ENCODE measurements at places on chromosomes 4 and X. TPM values are rescaled to one million over a fixed set of nuclear protein-coding genes. Genes with fewer than 3 reads are reported as not detected.

DNA sequence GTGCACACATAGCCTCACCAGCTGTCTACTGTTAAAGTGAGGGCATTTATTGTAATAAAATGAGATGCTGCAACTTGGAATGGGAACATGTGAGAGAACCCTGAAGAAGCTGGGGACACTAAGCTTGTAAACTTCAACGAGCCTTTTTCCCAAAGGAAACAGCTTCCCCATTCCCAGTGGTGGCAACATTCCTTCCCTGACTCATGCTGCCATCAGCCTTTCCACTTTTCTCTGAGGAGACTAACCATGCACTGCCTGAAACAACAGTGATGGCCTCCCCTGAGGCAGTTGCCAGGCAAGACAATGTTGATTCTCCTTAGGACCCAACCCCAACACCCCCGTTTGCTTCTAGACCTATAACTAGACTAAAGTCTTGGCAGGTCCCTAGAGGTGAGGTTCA, 928.3 kb downstream of the GLUD2 start:
- H3K4me3 ChIP-seq: no peak overlapping the region
- no peaks in the 10 kb centered on the region for H3K4me1 ChIP-seq
- H3K36me3 ChIP-seq: no peaks in the 10 kb centered on the region
- H3K27me3 ChIP-seq: no peaks in the 10 kb centered on the region
- no peak overlapping the region for H3K27ac ChIP-seq
- no peak for DNase-seq

DNA sequence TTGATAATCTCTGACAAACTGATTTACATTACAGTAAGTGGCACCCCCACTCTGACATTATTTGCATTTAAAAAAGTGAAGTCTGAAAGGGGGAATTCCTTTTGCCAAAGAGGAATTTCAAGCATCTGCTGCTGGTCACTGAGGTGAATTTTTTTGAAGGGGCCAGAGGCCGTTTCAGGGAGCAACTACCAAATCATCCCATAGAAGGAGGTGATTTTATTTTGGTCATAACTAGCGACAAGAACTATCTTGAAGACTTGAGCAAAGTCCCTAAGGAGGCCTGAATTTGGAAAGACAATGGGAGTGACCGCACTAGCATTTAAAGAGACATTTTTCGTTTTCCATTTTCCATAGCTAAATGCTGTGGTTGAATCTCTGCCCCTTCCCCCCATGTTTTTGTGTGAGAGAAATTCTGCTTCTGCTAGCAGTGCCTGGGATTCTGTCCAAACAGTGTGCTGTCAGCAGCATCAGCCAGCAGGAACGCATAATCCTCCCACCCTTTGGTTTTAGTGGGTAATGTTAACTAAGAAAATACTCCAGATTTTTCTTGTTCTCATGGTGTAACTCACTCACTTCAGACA, 110.1 kb upstream of the MED14 start:
- H3K27ac ChIP-seq: no peak overlapping the region
- no peaks in the 10 kb centered on the region for H3K4me1 ChIP-seq
- H3K4me3 ChIP-seq: no peak overlapping the region
- H3K36me3 ChIP-seq: no peaks in the 10 kb centered on the region
- no peaks in the 10 kb centered on the region for H3K27me3 ChIP-seq
- DNase-seq: peak; percentile 4

Gene MAML3
- total RNA-seq: 0.42 TPM

DNA sequence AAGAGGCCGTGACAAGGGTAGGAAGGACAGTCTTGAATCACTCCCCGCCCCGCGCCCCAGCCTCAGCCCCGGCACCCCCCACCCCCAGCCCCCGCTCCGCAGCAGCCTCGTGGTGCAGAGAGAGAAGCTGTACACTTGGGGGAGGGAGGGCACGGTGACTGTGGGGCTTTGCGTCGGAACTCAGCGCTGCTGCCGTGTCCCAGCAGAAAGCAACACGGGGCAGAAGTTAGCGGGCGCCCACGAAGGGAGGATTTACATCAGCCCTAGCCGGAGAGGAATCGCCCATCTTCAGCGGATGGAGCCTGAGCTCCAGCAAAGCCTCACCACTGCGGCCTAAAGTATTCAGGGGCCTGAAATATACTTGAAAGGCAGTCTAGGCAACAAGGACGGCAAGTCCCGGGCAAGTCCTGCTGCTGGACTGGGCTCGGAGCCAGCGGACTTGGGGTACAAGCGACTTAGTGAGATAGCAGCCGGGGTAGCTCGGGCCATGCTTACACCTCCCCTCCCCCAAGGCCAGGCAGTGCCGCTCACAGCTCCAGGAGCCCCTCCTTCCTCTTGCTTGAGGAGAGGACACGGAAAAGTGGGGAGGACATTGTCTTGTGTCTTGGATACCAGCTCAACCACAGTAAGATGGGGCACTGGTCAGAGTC, 18.5 kb upstream of the OPN1LW start:
- no peaks in the 10 kb centered on the region for H3K27me3 ChIP-seq
- H3K36me3 ChIP-seq: no peaks in the 10 kb centered on the region
- no peak overlapping the region for H3K4me3 ChIP-seq
- DNase-seq: no peak
- no peak overlapping the region for H3K27ac ChIP-seq

Gene ARHGAP4
- total RNA-seq: 8.2 TPM

Data from SJCRH30 (cell line).